ENCODE measurements at places on chromosomes 12 and 14. TPM values are rescaled to one million over a fixed set of nuclear protein-coding genes. Genes with fewer than 3 reads are reported as not detected.

DNA sequence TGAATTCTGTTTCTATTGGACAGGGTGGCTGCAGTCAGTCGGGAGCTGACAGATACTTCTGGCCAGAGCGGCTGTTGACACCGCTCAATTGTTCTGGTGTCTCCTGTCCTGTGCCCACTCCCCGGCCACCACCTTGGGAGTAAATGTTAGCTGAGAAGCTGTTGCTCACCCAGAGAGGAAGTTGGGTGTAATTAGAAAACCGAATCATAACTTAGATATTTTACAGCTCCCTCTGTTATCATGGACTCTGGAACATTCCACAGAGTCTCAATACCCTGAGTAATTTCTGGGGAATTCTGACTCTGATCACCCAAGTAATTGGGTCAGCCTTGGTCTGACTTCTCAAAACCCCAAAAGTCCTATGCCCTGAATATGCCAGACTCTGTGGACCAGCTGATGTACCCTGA lies 58.3 kb upstream of the RFLNA start:
- DNase-seq, result no peak

DNA sequence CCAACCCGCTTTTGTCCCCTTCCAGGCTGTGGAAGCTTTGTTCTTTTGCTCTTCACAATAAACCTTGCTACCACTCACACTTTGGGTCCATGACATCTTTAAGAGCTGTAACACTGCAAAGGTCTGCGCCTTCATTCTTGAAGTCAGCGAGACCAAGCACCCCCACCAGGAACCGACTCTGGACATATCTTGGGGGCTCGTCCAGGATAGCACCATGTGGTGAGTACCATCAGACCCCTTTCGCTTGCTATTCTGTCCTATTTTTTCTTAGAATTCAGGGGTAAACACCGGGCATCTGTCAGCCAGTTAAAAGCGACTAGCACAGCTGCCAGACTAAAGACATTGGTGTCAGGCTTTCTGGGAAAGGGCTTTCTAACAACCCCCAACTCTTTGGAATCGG lies 137.6 kb upstream of the PPFIA2 start:
- no peak for DNase-seq

DNA sequence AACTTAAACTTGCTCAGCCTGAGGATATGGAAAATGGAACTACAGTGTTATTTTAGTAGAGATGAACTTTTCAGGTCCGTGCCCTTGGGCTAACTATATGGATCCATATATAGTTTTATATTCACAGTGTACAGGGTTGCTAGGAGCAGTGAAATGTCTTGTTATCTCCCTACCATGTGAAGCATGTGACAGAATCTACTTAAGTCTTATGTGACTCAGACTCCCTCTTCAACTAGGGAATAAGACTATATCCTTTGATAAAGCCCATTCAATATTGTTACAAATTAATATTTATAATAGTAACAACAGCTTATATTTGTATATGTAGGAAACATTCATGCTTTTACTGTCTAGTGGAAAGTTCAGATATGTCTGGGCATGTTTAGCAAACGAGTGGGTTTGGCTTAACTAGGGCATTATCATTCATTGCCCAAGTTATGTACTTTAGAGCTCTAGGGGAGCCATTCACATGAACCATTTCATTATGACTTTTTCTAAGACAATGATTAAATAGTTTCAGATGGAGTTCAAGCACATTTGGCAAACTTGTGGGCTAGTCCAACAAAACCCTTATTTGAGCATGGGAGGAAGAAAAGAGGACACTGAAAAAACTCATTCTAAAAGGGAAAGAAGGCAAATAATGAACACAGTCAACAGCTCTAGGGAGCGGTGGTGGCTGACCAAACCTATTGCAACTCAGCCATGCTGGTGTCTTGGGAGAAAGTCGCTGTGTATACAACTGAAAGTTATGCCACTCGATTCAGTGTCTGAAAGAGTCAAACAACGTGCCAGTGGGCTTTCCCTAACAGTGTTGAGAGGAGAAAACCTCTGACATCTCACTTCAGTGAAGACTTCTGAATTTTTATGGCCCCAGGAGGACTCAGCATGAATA lies 305.9 kb upstream of the G2E3 start:
- no peak for DNase-seq

- no peak for DNase-seq
Observed at GRCh38 chr14:68781161-68782021, 11.5 kb downstream of the ZFP36L1 start.

- DNase-seq, result no peak
Observed at GRCh38 chr12:92404259-92404894, 258.7 kb upstream of the BTG1 start.

DNA sequence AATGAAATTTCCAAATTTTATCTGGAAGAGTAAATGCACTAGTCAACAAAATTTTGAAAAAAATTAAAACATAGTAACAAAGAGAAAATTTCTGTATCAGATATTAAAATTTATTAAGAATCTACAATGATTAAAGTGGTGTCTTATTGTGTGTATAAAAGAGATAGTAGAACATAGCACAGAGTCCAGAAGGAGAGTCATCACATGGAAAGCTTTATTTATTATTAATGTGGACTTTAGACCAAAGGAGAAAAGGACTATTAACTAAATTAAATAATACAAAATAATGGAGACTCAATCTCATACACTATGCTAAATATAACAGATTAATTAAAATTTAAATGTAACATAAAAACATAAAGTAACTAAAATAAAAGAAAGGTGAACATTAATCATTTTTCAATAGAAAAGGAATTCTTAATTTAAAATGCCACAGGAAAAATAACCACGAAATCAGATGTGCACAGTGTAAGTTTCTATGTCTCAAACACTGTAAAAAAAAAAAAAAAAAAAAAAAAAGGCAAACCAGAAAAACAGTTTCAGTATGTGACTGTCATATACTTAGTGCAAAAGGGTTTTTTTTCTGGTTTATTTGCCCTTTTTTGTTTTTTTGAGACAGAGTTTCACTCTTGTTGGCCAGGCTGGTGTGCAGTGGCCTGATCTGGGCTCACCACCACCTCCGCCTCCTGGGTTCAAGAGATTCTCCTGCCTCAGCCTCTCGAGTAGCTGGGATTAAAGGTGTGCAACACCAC lies 95.4 kb downstream of the MYF5 start:
- no peak for DNase-seq

GRCh38 chr12:55743406-55744339 lies 751 bp downstream of the GDF11 start:
- peak; percentile 84 for DNase-seq

GRCh38 chr14:105358140-105358846 lies 40.0 kb upstream of the TEX22 start:
- DNase-seq, result no peak

Gene EIF2S3B
- 0.52 TPM for total RNA-seq

DNA sequence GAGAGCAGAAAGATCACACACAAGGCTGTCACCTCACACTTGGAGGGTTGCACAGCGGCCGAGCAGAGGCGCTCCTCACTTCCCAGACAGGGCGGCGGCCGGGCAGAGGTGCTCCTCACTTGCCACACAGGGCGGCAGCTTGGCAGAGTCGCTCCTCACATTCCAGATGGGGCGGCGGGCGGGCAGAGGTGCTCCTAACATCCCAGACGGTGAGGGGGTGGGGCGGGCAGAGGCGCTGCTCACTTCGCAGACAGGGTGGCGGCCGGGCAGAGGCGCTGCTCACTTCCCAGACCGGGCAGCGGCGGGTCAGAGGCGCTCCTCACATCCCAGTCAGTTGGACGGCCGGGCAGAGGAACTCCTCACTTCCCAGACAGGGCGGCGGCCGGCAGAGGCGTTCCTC lies 9.1 kb downstream of the TMBIM4 start:
- no peak for DNase-seq

All from upper lobe of right lung (tissue), 1 donor.